ENCODE measurements at places on chromosomes 7 and 10.

DNA sequence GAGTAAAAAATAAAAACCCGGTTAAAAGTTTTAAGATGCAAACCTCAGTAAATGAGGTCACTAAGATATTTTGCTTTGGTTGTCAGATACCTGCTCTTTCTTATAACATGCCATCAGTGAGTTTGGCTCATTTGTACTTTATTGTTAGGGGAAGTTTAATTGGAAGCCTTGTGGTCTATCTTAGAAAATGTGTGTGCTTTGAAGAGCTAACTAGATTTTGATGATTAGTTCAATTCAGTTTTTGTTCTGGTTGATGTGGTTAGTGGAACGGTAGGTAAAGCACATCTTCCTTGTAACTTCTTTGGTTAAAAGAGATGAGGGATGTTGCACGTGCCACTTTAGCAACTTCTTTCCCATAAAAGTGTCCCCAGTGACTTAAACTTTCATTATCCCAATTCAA is 353.4 kb upstream of the GALNT17 start:
- DNase-seq, result no peak

GRCh38 chr7:151088856-151089699 is 2.8 kb downstream of the AGAP3 start:
- DNase-seq, result no peak

DNA sequence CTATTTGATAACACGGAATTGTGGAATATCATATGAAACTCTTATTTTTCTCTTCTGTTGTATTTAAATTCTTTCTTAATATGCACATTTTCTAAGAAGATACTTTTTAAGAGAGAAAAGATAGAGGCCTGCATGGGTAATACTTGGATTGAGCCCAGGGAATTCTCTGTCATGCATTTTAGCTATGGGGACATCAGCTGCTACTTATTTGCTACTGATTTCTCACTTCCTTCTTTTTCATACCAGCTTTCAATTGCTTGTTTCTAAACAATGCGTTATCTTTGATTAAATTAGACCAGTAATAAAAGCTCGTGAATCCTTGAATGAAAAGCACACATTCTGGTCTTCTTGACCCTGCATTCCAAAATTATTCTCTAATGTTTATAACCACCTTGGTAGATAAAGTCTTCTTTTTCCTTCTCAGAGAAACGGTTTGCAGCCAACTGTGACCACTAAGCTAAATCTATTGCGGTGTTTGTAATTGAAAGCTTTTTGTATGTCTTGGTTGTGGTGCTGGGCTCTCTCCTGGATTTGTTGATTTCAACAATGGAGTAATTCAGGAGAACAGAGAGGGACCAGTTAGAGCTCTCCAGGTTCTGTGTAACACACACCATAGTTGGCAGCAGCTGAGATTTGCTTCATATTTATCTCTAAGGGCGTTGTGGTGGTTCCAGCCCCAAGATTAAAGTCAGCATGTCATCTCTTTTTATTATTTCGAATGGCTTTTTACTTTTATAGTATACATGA is 139.3 kb downstream of the PPP1R9A start:
- DNase-seq, result no peak

- no peak for DNase-seq
Observed at GRCh38 chr10:5896208-5897052, 6.4 kb downstream of the FBH1 start.

- no peak for DNase-seq
Observed at GRCh38 chr10:69372126-69372980, 44.4 kb downstream of the TACR2 start.

DNA sequence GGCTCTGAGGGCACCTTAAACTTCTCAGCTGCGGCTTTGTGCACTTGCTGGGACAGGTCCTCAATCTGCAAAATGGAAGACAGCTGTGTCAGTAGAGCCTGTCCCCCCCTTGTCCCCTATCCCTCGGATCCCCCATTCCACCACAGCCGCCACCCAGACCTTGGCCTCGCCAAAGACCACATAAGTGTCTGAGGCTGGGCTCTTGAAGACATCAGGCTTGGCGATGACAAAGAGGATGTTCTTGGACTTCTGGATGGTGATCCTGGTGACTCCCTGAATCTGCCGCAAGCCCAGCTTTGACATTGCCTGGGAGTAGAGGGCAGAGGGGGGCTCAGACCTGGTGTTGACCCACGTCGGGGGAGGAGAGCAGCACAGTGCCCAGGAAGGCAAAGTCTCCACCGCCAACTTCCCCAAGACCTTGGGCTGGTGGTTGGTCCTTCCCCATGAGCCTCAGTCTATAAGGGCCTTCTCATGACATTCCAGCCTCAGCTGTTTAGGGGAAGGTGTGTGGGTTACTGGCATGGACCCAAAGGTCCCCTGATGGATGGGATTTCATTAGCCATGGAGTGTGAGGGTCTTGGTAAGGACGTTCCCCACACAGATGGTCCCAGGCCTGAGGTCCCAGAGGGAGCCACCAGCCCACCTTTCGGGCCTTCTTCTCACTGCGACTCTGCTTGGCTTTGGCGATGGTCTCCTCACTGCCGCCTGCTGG is 7.7 kb downstream of the NACAD start:
- DNase-seq, result peak; percentile 30

- no peak for DNase-seq
Observed at GRCh38 chr10:90138844-90139243, 437.5 kb downstream of the KIF20B start.

- no peak for DNase-seq
Observed at GRCh38 chr10:58516119-58516518, 3.4 kb downstream of the BICC1 start.

GRCh38 chr10:69223028-69223342 is 2.9 kb downstream of the HKDC1 start:
- DNase-seq, result no peak

GRCh38 chr10:93149761-93150160 is 76.1 kb downstream of the CYP26A1 start:
- no peak for DNase-seq

DNA sequence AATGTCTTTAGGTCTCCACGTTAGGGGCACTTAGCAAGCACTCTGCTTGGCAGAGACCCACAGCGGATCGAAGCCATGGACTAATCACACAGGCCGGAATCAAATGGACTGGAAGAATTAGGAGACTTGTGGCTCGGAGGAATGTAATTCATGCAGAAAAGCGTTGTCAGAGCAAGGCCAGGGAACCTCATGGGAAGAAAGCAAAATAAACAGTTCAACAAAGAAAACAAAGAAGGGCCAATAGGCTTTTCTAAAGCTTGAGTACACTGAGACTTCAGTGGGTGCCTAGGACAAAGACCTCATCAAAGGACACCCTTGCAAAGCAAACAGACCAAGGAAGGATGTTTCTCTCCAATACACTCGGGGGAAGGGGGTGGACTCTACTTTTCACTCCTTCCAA is 171.1 kb downstream of the GLI3 start:
- no peak for DNase-seq

- DNase-seq, result no peak
Observed at GRCh38 chr7:80224415-80224814, 89.8 kb downstream of the GNAI1 start.

DNA sequence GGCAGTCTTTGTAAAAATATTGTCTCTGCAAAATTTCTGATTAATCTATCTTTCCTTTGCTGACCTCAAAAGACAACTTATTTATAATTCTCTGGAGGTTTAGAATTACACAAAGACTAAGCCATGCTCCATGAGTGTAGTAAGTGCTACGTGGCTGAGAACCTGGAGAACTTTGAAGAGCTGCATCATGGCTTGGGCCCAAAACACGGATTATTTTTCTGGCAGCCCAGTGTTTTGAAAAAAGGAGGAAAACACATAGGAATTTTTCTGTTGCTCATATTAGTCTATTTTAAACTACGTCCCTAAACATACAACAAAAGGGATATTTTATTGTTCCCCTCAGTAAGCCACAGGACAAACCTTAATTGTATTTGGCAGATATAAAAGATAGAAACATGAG is 360.7 kb upstream of the MYO3A start:
- no peak for DNase-seq

DNA sequence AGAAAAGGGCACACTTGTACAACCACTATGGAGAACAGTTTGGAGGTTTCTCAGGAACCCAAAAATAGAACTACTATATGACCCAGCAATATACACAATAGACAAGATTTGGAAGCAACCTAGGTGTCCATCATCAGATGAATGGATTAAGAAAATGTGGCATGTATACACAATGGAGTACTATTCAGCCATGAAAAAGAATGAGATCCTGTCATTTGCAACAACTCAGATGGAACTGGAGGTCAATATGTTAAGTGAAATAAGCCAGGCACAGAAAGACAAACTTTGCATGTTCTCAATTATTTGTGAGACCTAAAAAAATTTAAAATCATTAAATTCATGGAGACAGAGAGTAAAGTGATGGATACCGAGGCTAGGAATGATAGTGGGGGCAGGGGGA is 118.8 kb downstream of the ZNF467 start:
- no peak for DNase-seq

- DNase-seq, result no peak
Observed at GRCh38 chr7:94602181-94602580, 53.8 kb downstream of the SGCE start.

GRCh38 chr10:8638088-8638672 is 583.7 kb downstream of the GATA3 start:
- no peak for DNase-seq

GRCh38 chr7:94856643-94857042 is 50.8 kb upstream of the PPP1R9A start:
- no peak for DNase-seq

DNA sequence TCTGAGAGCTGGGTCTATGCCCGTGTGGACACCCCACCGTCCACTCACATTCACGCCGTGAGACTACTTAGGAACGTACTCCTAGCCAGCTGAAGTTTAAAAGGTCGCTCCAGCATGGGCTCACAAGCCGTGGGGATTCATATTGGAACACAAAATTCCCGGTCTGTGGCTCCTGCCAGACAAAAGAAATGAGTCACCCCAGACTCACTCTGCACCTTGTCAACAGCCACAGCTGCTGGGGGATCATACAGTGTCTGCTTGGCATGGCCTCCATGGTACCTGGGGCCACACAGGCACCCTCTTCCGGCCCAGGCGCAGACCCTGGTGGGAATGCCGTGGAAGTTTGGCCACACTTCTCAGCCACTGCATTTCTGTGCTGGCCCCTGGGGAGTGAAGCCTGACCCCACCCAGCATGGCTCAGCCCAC is 228.4 kb downstream of the DNAJB6 start:
- DNase-seq, result no peak

DNA sequence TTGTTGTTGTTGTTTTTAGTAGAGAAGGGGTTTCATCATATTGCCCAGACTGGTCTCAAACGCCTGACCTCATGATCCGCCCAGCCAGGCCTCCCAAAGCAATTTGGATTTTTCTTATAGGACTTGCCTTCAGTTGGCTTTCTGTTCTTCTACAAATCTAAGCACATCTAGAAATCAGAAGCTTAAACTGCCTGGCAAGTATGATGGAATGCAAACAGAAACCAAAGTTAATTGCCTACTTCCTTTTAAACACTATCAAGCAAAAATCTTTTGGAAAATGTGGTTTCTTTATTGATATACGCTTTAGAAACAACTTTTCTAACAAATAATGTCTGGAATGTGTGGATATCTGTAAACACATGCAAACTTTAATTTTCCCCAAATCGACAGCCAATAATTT is 64.9 kb downstream of the USP6NL start:
- no peak for DNase-seq

GRCh38 chr10:43132867-43133787 is 5.1 kb upstream of the CSGALNACT2 start:
- DNase-seq, result no peak

GRCh38 chr7:155796381-155797261 is 15.6 kb downstream of the SHH start:
- peak; percentile 84 for DNase-seq

DNA sequence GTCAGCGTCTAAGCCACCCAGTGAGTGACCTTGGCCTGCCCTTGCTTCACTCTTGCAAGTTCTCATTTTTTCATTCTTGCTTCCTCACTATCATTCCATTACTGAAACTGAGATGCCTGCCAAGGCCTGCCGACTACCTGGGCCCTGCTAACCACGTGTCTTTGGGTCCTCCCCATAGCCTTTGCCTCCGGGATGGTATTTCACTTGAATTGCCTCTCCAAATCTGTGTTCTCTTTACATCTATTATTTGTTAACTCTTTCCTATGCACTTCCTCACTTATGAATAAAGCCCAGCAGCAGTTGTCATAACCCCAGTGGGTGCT is 234.6 kb downstream of the SNX10 start:
- no peak for DNase-seq

DNA sequence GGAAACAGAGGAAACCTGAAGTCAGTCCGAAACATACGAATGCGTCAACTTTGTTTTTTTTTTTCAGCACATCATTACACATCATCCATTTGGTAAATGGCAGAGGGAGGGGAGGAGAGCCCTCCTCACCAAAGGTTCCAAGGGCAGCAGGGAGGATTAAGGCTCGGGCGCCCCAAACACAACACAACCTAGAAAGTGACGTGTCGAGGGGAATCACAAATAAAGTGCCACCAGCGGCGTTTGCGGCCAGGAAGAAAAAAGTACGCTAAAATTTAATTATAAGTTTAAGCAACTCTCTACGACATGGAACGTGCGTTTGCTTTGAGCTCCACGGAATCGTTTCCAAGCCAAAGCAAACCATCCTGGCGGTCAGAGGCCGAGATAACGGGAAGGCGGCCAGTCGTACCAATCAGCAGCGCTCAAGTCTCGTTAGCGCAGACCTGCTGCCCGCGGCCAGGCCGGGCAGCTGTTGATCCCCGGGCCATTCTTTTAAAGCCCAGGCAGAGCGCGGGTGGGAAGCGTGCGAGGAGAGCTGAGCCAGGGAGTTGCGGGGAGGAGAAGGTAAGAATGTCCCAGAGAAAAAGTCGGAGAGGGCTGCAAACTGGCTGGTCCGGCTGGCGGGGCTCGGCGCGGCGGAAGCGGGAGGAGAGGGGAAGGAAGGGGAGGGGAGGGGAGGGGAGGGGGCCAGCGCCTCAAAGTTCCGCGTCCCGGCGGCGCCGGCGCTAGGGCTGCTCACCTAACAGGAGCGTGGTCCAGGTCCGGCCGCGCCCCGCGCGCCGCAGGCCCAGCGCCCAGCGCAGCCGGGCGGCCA is 719 bp downstream of the DPY19L1 start:
- peak; percentile 61 for DNase-seq

DNA sequence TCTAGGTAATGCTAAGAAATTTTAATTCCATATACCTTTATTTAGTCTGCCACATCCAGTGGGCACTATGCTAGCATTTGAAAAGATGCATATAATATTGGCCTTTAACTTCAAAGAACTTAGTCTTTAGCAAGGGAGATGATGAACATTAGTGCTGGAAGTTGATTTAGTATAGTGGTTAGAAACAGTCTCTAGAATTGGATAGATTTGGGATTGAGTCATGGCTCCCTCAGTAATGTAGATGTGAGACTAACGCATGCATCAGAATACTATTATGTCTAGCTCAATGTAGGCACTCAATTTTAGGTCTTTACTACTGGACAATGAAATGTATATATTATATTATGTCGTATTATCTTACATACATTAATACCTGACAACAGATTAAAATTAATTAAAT is 5.8 kb downstream of the DKK1 start:
- no peak for DNase-seq
